ENCODE measurements at places on chromosomes 13 and 19.

GRCh38 chr19:45444318-45445041 is 20.8 kb upstream of the ERCC1 start:
- DNase-seq: peak; percentile 56

DNA sequence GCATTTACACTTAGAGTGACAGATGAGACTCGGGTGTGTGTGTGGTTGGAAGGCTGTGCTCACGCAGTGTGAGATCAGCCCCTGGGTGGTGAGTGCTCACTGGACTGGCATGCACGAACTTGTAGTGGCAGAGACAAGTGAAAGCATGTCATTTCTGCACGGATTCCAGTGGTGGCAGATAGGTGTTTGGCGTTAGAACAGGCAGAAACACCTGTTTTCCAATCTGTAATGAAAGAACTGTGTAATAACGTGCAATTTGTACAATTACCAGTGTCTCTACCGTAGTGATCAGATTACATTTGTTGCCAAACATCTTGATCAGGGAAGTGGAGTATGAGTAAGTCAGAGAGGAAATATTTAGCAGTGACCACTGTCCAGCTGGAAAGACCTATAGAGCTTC is 8.2 kb downstream of the LAMP1 start:
- DNase-seq: no peak

DNA sequence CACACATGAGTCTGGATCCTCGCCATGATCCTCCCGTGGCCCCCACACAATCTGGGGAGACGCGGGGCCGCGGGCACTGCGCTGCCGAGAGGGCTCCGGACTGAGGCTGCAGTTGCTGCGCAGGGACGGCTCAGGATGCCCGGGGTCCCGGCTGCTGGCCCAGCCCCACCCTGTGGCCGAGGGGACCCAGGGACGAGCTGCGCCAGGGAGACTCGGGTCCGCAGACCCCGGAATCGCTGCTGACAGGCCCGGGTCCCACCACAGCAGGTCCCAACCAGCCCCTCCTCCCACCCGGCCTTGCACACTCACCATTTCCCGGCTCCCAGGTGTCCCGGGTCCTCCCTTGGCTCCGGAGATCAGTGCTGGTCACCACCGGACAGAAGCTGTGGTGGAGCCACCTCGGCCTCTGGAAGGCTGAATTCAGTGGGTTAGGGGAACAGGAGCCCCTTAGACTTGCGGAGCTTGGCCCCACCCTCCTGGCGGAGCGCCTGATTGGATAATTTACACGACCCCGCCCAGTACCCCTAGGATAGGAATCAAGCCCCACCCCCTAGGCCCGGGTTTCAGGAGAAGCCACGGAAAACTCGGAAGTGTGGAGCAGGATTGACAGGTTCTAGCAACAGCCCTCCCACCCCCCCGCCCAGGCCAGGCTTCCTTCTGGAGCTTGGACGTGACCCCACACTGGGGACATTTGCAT is 57.4 kb downstream of the ZNF44 start:
- DNase-seq: no peak

DNA sequence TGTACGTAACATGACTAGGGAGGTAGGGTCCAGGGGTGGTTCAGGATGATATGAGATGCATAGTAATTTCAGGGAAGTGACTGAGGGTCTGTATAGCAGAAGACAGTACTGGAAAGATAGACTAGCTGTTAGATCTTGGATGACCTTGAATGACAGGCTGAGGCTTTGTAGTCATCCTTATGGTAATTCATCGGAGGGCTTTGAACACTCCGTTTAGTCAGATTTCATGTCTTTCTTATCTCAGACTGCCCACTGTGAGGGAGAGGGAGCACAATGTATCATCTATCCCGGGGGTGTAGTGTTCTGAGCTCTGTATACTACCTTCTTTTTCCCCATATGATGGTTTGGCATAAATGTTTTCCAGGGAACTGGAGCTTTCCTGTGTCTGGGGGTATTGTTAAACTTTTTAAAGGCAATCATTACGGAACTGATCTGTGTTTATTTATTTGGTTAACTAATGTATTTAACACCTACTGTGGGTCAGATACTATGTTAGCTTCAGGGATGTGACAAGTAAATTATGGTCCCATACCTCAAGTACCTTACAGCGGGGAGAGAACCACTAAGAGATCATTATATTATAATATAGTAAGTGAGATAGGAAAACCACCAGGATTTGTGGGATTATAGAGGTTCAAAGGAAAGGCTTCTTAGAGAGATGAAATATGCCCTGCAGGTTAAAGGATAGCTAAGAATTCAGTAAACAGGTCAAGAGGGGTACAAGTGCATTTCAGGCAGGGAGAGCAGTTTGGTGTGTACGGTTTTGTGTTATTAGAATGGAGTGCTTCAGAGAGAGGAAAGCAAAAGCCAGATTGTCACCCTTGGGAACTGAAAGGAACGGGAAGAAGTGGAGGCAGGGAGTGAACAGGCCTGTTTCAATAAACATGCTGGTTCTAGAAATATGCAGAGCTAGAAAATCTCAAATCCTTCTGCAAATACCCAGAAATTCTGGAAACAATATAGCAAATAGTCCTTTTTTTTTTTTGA is 164.8 kb upstream of the KL start:
- no peak for DNase-seq

DNA sequence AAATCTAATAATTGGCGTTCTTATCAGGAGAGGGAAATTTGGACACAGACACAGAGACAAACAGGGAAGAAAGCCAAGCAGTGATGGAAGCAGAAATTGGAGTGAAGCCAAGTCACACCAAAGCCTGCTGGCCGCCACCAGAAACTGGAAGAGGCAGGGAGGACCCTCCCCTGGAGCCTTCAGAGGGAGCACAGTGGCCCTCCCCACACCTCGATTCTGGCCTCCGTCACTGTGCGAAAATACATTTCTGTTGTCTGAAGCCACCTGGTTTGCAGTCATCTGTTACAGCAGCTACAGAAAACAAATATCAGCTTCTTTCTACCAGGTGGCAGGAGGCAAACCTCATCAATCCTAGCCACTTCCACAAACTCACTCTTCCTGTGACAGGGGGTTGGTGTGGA is 8.3 kb upstream of the TLE6 start:
- DNase-seq: no peak

DNA sequence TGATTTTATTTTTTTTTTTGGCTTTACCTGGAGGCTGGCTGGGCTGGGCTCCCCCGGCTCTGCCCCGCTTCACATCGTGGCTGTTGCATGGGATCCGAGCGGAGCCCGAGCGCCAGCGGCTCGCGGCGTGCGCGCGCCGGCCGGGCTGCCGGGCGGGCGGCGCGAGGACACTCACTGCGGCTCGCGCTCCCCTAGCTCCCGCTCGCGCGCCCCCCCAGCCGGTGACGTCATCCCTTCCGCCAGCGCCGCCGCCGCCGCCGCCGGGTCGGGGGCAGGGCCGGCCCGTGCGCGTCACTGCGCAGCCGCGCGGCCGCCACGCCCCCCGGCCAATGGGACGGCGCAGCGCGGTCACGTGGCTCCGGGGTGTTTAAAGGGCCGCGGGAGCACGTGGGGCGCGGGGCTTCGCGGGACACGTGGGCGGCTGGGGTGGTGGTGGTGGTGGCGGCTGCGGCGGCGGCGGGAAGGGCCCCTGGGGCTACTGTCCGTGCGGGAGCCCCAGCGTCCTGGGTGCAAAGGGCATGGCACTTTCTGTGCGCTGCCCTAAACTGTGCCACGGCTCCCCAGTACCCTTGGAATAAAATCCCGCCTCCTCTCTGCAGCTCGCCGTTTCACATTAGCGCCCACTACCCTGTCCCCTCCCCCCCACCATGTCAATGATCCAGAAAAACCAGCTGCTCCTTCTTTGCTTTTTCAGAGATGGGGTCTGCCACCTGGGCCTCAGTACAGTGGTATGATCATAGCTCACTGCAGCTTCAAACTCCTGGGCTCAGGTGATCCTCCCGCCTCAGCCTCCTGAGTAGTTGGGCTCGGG is at the start of gene PTPRS:
PTPRS (minus strand) TSS at position 176 of the 811 bp plus-strand sequence. CDS start 54,672 bp downstream, outside the sequence.
- DNase-seq: peak; percentile 50

- no peak for DNase-seq
Observed at GRCh38 chr13:109281903-109282635, 504.3 kb downstream of the IRS2 start.

- DNase-seq: peak; percentile 69
Observed at GRCh38 chr19:16041299-16041990, 34.9 kb upstream of the TPM4 start.

GRCh38 chr13:113938246-113938645 is 35.6 kb downstream of the C13orf46 start:
- DNase-seq: no peak

DNA sequence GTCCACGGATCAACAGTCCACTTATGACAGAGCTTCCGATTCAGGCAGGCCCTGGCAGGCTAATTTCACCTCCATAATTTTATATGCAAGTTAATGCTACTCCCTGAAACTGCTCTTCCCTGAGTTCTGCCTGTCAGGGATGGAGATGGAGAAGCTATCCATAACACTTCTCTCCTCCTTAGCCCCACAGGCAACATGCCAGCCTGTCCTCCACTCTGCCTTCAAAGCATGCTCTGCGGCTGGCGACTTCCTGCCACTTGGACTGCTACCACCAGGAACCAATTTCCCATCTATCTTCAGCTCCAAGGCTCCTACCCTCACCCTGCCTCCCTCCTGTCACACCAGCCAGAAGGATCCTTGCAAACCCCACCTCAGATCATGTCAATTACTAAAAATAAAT is 35.4 kb downstream of the GSX1 start:
- no peak for DNase-seq

DNA sequence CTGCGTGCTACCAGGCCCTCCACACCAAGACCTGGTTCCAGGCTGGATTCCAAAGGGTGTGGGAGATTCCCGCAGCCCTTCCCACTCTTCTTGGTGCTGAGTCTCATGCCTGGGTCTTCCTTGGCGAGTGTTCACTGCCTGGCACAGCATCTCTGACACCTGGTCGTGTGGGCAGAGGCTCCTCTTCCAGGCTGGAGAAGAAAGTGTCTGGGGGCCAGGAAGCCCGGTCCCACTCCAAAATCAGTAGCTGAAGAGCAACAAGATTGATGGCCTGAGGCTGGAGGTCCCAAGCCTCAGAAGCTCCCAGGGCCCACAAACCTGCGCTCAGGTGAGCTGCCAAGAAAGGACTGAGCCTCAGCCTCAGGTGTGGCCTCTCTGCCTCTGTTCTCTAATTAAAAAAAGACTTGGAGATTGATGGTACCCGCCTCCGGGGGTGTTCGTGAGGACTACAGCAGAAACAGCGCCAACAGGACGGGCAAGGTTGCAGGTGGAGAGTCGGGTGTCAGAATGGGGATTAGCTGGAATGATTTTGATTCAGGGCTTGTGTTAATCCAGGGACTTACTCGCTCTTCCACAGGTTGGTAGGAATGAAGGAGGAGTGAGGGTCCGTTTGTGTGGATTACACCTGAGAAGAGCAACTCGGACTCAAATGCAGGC is 217.5 kb downstream of the TEX29 start:
- DNase-seq: no peak

GRCh38 chr13:50527188-50527587 is 316.3 kb downstream of the DLEU7 start:
- DNase-seq: no peak

DNA sequence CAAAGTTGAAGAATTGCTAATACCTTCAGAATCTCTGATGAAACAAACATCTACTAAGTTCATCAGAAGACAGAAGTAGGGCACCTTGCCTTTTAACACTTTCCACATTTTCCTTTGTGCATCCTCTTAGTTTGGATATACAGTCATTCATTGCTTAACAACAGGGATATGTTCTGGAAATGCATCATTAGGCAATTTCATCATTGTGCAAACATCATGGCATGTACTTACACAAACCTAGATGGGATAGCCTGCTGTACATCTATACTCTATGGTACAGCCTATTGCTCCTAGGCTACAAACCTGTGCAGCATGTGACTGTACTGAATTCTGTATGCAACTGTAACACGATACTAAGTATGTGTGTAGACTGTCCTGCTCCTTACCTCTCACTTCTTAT is 169.8 kb downstream of the SUCLA2 start:
- DNase-seq: no peak

GRCh38 chr13:79398915-79399314 is 7.1 kb downstream of the RBM26 start:
- no peak for DNase-seq

GRCh38 chr13:73782450-73783449 is 351.5 kb downstream of the KLF12 start:
- no peak for DNase-seq

- DNase-seq: no peak
Observed at GRCh38 chr19:8126008-8126407, 23.4 kb downstream of the FBN3 start.

- no peak for DNase-seq
Observed at GRCh38 chr19:38664503-38665211, 17.2 kb downstream of the ACTN4 start.

- DNase-seq: no peak
Observed at GRCh38 chr19:58227964-58228584, 640 bp upstream of the ZNF544 start.

GRCh38 chr19:34126966-34127365 is 45.3 kb upstream of the LSM14A start:
- DNase-seq: no peak

GRCh38 chr13:114102131-114102520 is 30.3 kb downstream of the RASA3 start:
- DNase-seq: no peak

DNA sequence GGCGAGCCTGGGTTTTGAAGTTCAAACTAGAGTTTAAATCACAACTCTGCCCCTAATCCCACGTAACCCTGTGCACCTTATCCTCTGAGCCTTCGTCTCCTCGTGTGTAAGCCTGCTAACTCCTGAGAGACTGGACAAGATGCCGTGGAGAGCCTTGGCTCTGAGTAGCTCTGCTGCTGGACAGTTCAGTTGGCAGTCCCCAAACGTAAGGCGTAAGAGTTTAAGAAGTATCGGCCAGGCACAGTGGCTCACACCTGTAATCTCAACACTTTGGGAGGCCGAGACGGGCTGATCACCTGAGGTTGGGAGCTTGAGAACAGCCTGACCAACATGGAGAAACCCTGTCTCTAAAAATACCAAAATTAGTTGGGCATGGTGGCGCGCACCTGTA is 4.7 kb upstream of the CD79A start:
- no peak for DNase-seq

- DNase-seq: peak; percentile 52
Observed at GRCh38 chr19:41753936-41754529, 1.3 kb upstream of the CEACAM6 start.

- DNase-seq: no peak
Observed at GRCh38 chr13:113258321-113259054, 38.6 kb upstream of the LAMP1 start.

DNA sequence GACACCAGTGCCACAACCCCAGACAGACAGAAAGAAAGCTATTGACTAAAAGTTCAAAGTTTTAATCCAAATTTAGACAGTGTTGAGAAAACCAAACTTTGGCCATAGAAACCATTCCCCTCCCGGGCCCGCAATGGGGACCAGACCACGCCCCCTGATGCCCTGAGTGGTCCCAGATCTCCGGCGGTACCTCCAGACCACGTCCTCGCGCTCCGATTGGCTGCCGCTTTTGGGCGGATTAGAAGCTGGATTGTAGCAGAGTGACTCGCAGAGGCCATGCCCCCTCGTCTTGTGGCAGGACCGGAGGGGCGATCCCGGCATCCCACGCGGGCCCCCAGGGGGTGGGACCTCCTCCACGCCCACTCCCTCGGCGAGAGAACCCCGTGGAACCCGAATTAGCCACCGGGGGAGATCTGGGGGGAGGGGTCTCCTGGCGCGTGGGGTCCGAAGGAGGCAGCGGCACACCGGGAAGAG is 797 bp upstream of the HSD17B14 start:
- peak; percentile 68 for DNase-seq
